Hematopoietic multipotent progenitor cell treated with erythropoietin and hydrocortisone succinate and interleukin-3 and kit ligand, for 15 days (in vitro differentiated cells): ENCODE measurements at places on chromosomes 4 and X.

DNA sequence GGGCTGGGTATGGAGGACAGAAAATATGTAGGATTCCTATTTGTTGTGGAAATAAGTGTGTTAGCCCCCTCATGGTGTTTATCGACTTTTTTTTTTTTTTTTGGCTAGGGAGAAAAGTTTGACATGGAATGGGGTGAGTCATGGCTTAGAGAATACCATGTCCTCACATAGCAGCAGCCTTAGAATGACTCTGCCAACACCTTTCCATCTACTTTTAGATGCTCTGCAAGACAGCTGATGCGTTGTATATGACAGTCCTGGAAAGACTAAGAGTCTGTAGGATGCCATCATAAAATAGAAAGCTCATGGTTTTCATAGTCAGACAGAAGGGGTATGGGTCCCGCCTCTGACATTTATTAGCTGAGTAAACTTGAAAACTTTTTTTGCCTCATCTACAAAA lies 37.7 kb downstream of the MTTP start:
- DNase-seq = no peak

DNA sequence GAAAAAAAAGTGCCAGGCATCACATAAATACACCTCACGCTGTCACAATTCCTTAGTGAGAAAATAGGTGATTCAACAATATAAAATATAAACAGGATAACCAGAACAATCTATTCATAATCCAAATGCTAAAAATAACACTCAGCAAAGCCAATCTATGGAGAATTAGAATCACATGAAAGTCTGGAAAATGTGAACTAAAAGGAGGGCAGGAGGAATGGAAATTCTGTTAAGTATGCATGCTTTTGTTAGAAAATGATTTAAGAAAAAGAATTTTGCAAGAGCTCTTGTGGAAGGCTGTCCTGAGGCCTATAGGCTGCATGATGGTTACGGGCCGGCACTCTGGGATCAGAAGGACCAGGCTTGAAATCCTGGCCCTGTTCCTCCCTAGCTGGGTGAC lies 70.6 kb upstream of the PROM1 start:
- DNase-seq = no peak

- peak; percentile 65 for DNase-seq
These were observed 25.1 kb downstream of the XIAP start for GRCh38 chrX:123884809-123885408.

DNA sequence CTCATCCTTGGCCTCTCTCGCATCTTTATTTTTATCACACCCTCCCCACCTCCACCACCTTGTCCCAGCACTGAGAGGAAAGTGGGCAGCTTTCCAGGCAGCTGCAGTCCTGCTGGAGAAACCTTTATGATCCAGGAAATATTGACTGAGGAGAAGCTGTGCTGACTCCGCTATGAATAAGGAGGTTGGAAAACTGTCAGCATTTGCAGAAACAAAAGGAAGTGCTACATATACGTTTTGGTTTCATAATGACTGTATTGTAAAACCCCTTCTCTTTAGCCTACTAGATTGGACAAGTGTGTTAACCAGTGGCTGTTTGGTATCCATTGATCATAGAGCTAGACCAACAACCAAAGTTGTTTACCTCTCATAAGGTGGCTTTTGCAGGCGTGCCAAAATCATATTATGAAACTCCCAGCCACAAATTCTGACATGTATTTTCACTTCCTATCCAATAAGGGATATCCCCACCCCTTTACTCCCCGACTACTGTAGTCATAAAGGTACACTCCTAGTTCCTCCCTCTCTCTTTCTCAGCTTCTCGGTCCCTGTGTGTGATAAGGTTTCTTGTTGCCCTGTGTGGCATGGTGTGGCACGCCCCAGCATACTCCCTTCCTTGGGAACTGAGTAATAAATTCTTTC lies 88.4 kb downstream of the GPR143 start:
- DNase-seq = no peak

- no peak for DNase-seq
These were observed 773 bp upstream of the TXLNG start for GRCh38 chrX:16785247-16786138.

- DNase-seq = no peak
These were observed 2.1 kb downstream of the KLHL34 start for GRCh38 chrX:21655901-21656586.

DNA sequence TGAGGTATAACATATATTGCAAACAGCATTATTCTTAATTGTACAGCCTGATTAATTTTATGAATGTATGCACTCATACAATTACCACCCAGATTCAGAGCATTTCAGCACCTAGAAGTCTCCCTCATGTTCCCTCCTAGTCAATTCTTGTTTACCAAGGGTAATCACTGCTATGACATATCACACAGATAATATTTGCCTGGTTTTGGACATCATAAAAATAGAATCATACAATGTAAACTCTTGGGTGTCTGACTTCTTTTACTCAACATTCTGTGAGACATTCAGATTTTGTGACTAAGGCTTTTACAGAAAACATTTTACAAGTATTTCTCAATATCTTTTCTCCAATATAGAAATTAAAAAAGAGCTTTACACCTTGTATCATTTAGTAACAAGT lies 66.9 kb downstream of the PTPN13 start:
- no peak for DNase-seq

DNA sequence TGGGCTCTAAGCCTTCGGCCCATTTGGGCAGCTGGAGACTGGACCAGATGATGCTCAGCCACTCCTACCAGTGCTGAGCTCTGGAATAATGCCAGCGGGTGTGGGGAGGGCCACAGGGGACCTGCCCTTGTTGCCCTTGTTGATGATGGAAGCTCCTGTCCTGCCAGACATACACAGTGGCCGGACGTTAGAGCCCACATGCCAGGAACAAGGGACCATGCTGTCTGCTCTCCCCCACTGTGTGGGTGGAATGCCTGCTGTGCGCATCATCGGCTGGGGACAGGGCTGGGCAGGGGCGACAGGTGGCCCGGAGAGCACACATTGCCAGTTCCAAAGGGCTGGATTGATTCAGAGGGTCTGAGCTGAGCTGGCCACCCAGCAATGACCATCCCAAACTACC lies 2.0 kb downstream of the ABLIM2 start:
- DNase-seq = no peak

- DNase-seq = no peak
These were observed 1392.8 kb upstream of the TENM3 start for GRCh38 chr4:180850318-180850940.

- no peak for DNase-seq
These were observed 294.2 kb downstream of the GRIA2 start for GRCh38 chr4:157514711-157515110.

- no peak for DNase-seq
These were observed 156.3 kb downstream of the GASK1B start for GRCh38 chr4:158016511-158016910.

DNA sequence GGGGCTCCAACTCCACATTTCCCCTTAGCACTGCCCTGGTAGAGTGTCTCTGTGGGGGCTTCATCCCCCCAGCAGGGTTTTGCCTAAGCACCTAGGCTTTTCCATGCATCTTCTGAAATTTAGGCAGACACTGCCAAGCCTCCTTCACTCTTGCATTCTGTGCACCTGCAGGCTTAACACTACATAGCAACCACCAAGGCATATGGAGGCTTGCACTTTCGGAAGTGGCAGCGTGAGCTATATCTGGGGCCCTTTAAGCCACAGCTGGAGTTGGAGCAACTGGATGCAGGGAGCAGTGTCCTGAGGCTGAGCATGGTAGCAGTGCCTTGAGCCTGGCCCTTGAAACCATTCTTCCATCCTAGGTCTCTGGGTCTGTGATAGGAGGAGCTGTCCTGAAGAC lies 214.8 kb upstream of the RPL34 start:
- DNase-seq = no peak

DNA sequence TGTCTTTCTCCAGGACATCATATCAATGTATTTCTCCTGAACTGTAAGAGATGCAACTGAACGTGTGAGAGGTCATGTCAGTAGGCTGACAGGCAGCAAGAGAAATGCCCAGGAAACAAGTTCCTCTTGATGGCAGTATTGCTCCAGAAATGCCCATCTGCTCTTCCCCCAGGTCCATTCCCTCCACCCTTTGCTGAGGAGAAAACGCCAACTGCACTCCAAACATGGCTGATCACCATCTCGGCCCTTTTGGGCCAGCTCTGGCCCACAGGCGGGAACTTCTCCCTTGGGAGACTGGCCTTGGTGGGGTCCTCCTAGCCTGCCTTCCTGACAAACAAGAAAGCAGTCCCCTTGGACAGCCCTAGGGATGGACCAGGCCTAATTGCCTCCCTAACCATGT lies 276.5 kb upstream of the AGTR2 start:
- no peak for DNase-seq

GRCh38 chrX:100636321-100636991 lies at the start of gene TSPAN6:
TSPAN6 (minus strand) TSS chrX:100636806; CDS start chrX:100636694, 112 bp downstream.
- DNase-seq = peak; percentile 56

GRCh38 chrX:35622601-35623000 lies 175.5 kb upstream of the MAGEB16 start:
- DNase-seq = no peak

GRCh38 chr4:7210824-7211223 lies 18.5 kb downstream of the SORCS2 start:
- DNase-seq = no peak

- no peak for DNase-seq
These were observed 342.5 kb upstream of the NOCT start for GRCh38 chr4:138673053-138673452.

DNA sequence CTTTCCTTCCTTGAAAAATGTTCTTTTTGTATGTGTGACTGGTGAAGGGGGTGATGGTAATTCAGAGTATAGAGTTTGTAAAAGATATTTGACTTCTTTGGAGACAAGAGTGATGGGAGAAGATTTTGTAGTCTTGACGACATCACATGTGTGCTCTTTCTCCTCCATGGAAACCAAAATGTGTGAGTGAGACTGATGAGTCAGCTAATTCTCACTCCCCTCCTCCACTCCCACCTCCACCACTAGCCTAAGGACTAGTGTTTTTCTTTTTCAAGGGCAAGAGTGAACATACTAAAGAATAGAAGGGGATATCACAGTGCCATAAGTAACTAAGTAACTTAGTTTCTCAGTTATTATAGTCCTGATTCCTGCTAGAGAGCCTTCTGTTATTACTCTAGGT lies 14.0 kb upstream of the DGKK start:
- no peak for DNase-seq

DNA sequence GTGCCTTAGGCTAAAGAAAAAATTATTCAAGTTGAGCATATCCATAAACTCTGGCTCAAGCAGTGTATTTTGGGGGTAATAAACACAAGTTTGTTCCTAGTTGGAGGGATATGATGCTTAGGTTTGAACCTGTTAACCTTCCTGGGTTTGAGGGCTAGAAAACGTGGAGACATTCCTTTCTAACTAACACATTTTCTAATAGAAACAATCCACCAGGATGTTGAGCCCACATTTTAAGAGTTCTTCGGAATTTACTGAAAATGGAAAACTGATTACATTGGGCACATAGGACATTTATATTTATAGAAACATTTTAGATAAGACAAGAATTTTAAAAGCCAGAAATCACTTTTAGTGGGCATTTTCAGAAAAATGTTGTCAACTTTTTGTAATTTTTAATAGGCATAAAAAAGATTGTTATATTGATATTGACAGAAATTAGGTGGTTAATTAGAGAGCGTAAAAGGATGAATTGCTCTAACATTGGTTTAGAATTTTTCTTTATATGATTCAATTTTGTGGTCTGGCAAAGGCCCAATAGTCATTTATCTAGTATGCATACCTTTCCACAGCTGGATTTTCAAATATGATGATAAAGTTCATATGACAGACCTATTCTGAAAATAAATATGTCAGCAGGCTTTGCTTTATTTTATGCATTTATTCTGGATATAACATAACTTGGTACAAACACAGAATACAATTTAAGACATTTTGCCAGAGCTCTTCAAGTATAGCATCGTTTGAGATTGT lies 49.2 kb downstream of the CEP44 start:
- no peak for DNase-seq

- DNase-seq = no peak
These were observed 139.7 kb upstream of the SPRY1 start for GRCh38 chr4:123256901-123257300.

DNA sequence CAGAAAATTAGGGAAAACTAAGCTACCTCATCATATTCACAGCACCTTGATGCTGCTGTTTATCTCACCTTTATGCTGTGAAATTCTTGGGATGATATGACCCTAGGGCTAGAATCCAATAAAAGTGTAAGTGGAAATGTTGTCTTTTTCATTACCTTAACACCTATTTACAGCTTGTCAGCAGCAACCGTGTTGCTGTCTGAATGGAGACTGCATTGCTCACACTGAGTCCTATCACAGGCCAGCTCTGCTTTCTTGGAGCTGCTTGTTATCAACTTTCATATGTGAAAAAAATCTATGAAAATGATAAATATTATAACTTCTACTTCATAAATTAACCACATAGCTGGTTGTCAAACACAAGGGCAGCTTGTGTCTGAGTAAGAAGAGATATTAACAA lies 789.5 kb downstream of the TECRL start:
- no peak for DNase-seq

DNA sequence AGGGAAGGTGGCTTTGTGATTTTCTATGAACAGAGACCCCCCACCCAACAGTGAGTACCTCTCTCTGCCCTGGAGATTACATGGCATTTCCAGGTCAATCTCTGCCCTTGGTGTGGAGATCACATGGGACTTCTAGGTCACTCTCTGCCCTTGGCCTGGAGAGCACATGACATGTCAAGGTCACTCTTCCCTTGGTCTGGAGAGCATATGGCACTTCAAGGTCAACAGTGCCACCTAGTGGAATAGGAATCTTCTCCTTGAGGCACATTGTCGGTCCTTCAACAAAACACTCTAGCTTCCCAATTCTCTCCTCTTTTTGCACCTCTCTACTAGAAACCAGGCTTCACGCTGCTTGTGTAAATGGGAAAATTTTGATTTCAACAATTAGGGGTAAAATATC lies 66.2 kb upstream of the TACR3 start:
- DNase-seq = peak; percentile 4

DNA sequence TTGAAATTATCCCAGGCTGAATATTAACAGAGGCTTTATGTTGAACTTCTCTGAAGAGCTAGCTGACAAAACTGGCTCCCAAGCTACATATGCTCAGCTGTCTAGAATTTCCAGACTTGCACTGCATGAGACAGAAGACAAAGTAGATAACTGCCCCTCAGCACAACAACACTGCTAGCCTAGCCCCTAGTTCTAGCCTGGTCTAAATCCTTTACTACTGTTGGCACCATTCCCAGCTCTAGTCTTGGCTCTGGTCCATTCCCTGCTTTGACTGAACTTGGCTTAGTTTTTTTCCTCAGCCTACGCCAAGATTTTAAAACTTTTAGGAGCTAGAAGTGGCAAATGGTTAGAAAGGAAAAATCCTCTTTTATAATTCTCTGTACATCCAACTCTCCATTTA lies 7.6 kb upstream of the OPHN1 start:
- peak; percentile 12 for DNase-seq

GRCh38 chrX:152444338-152444737 lies 6.8 kb downstream of the GABRA3 start:
- DNase-seq = no peak

GRCh38 chr4:79292008-79292407 lies 33.9 kb downstream of the NAA11 start:
- DNase-seq = no peak

DNA sequence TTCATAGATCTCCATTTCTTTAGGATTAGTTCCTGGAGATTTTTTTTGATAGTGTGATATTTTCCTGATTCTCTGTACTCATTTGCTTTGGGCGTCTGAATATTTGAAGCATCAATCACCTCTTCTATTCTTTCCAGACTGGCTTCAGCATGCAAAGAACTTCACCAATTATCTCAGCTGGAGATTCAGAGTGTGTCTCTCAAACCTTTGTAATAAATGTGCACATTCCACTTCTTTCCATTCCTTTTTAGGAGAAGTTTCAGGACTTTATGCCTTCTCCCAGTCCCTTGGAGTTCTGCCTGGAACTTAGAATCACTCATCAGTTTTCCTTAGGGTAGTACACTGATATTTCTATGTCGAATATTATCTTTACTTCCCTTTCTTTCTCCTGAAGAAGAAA lies 334.8 kb downstream of the TEX13C start:
- no peak for DNase-seq
